ENCODE measurements at places on chromosomes 11 and 22.

DNA sequence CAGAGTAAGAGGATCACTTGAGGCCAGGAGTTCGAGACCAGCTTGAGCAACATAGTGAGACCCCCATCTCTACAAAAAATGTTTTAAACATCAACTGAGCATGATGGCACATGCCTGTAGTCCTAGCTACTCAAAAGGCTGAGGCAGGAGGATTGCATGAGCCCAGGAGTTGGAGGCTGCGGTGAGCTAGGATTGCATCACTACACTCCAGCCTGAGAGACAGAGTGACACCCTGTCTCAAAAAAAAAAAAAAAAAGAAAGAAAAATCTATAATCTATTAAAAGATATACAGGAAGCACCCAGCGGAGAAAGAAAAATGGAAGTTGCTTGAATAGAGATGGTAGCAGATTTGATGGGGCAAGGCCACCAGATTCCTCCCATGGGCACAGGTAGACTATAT lies 61.8 kb downstream of the FAM83F start:
- no peak for DNase-seq

- no peak for DNase-seq
These were observed 414.0 kb downstream of the MN1 start for GRCh38 chr22:27387561-27387960.

GRCh38 chr22:46908641-46909107 lies 146.2 kb downstream of the TBC1D22A start:
- DNase-seq, result no peak

GRCh38 chr22:37273126-37273845 lies 9.0 kb upstream of the CYTH4 start:
- DNase-seq, result no peak

- no peak for DNase-seq
These were observed 107.9 kb downstream of the VPREB1 start for GRCh38 chr22:22352371-22352999.

- no peak for DNase-seq
These were observed 297.9 kb upstream of the C11orf87 start for GRCh38 chr11:109123816-109124787.

DNA sequence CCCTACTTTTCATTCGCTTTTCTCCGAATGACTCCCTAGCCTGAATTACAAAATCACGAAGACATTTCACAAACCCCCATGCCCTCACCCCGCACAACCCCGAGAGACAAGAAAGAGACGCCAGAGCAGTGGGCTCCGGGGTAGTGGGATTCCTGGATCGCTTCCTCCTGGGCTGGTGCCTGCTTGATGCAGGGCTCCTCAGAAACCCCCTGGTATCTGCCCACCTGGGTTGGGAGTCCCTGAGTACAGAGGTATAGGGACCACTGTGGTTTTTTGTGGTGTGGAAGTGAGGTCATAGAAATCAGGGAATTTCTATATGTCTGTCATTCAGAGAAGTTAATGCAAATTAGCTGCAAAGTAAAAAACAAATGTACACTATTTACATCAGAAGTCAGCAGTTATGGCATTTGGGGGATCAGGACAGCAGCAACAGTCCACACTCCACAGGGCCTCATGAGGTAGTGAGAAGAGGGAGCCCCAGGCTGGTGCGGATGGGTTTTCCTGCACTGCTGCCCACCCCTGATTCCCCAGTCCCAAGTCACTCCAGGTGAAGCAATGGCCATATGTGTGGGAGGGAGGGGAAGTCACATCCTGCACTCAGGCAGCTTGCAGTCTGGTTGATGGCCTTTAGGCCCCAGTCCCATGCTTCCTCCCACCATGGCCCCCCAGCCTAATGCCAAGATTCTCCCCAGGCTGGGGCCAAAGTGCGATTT lies 39.6 kb downstream of the BUD13 start:
- no peak for DNase-seq

DNA sequence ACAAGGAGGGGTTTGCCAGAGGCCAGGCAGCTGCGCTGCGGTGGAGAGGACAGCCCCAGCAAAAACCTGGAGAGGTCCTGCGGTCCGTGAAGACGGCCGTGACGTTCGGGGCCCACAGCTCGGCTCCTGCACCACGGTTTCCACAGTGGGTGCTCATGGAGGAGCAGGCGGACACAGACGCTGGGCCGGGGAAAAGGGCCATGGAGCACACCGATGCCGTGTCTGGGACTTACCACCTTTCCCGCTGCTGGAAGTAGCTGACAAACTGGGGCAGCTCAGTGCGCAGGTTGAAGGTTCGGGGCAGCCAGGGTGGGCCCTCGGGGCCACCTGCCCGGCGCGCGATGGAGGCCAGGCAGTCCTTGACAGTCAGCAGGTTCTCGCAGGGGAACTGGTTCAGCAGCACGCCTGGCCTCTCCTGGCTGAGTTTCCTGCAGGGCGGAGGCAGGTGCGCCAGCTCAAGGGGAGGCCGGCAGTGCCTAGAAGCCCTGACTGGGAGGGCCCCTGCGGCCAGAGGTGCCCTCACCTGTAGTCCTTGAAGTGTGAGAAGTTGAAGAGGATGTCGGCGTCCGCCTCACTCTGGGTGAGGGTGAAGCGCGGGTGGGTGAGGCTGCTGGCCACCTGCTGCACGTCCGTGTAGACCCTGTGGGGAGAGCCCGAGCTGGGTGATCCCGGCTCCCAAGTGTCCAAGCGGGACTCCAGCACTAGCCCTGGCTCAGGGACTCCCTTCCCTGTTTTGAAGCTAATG lies 12.8 kb downstream of the TTLL12 start:
- no peak for DNase-seq

GRCh38 chr11:119537306-119538253 lies 114.6 kb upstream of the THY1 start:
- no peak for DNase-seq

- DNase-seq, result no peak
These were observed 563 bp downstream of the GATD1 start for GRCh38 chr11:776561-777287.
